ENCODE measurements at places on chromosomes 6 and 20. TPM values are rescaled to one million over a fixed set of nuclear protein-coding genes. Genes with fewer than 3 reads are reported as not detected.

CCR6 gene
- not detected for total RNA-seq

TGM2 gene
- total RNA-seq: 0.37 TPM

DPM1 gene
- 56.5 TPM for total RNA-seq

HMGN4 gene
- total RNA-seq: 48.8 TPM

SIRPB1 gene
- 0.54 TPM for total RNA-seq

RCAN2 gene
- total RNA-seq: 15.7 TPM

GLP1R gene
- total RNA-seq: not detected

TAGAP gene
- total RNA-seq: not detected

PNPLA1 gene
- total RNA-seq: not detected

All from endodermal cell (in vitro differentiated cells).